Endothelial cell of umbilical vein (primary cell): ENCODE measurements at places on chromosomes 3 and 15. TPM values are rescaled to one million over a fixed set of nuclear protein-coding genes. Genes with fewer than 3 reads are reported as not detected.

FOXB1 gene
- not detected in 2 replicates for total RNA-seq

HIGD2B gene
- total RNA-seq: not detected in 2 replicates

KNL1 gene
- 31.8 and 33.8 TPM in 2 replicates for total RNA-seq

PAQR5 gene
- 0.09 TPM in 1 of 2 replicates, not detected in the other for total RNA-seq

CD47 gene
- total RNA-seq: 30.3 and 32.2 TPM in 2 replicates

AMT gene
- 3.3 and 4.4 TPM in 2 replicates for total RNA-seq

SNRK gene
- total RNA-seq: 99.9 and 108 TPM in 2 replicates

EPB42 gene
- not detected in 2 replicates for total RNA-seq

FAH gene
- 18.2 and 18.9 TPM in 2 replicates for total RNA-seq

GAP43 gene
- not detected in 2 replicates for total RNA-seq

UBE2E2 gene
- total RNA-seq: 32.8 and 45.4 TPM in 2 replicates

CMTM8 gene
- total RNA-seq: 7.3 and 8.1 TPM in 2 replicates

TMC3 gene
- not detected in 2 replicates for total RNA-seq

SUCNR1 gene
- not detected in 2 replicates for total RNA-seq

CCDC9B gene
- 46.0 and 47.3 TPM in 2 replicates for total RNA-seq

KAT2B gene
- 9.7 and 11.0 TPM in 2 replicates for total RNA-seq

RGMA gene
- 0.13 TPM in 1 of 2 replicates, not detected in the other for total RNA-seq

GCNT3 gene
- total RNA-seq: not detected in 2 replicates

NR1I2 gene
- total RNA-seq: not detected in 2 replicates

CCNB2 gene
- 62.8 and 65.2 TPM in 2 replicates for total RNA-seq

CATSPER2 gene
- 3.8 and 6.1 TPM in 2 replicates for total RNA-seq

TPM1 gene
- 558 and 678 TPM in 2 replicates for total RNA-seq

APOD gene
- total RNA-seq: 1.8 and 2.9 TPM in 2 replicates

NPAP1 gene
- not detected in 2 replicates for total RNA-seq

CAMP gene
- not detected in 2 replicates for total RNA-seq

C3orf33 gene
- 0.74 and 1.7 TPM in 2 replicates for total RNA-seq

ZNF660 gene
- total RNA-seq: 1.0 and 1.5 TPM in 2 replicates
